ENCODE measurements at places on chromosomes 13 and 19. TPM values are rescaled to one million over a fixed set of nuclear protein-coding genes. Genes with fewer than 3 reads are reported as not detected.

LCP1 gene
- total RNA-seq: 0.14 TPM

LRCH1 gene
- total RNA-seq: 8.2 TPM

SHANK1 gene
- 0.15 TPM for total RNA-seq

ERCC1 gene
- 164 TPM for total RNA-seq

CYP2F1 gene
- not detected for total RNA-seq

ALDH16A1 gene
- 22.9 TPM for total RNA-seq

ZC3H13 gene
- 15.9 TPM for total RNA-seq

NLRP5 gene
- not detected for total RNA-seq

ARRDC5 gene
- total RNA-seq: not detected

PDE4C gene
- total RNA-seq: 0.15 TPM

CERS4 gene
- total RNA-seq: 2.5 TPM

RAB3D gene
- total RNA-seq: 3.9 TPM

TTC9B gene
- 1.1 TPM for total RNA-seq

CDX2 gene
- total RNA-seq: 1.0 TPM

RASAL3 gene
- total RNA-seq: not detected

CGB3 gene
- not detected for total RNA-seq

ZNF835 gene
- not detected for total RNA-seq

LILRA2 gene
- not detected for total RNA-seq

FFAR3 gene
- total RNA-seq: not detected

PALM3 gene
- 2.2 TPM for total RNA-seq

METTL21C gene
- total RNA-seq: not detected

ZNF160 gene
- total RNA-seq: 8.8 TPM

GJB2 gene
- total RNA-seq: 0.68 TPM

CYP4F11 gene
- total RNA-seq: 5.5 TPM

ATXN8OS gene
- not detected for total RNA-seq

TMEM150B gene
- total RNA-seq: not detected

ZNF616 gene
- 1.2 TPM for total RNA-seq

NXNL1 gene
- not detected for total RNA-seq

KIR3DL1 gene
- total RNA-seq: not detected

PEG3 gene
- not detected for total RNA-seq

IRGC gene
- not detected for total RNA-seq

TRIM28 gene
- total RNA-seq: 788 TPM

PDCD5 gene
- total RNA-seq: 439 TPM

AMH gene
- 19.8 TPM for total RNA-seq

THAP8 gene
- 7.2 TPM for total RNA-seq

ADGRE2 gene
- total RNA-seq: 0.56 TPM

ZNF667 gene
- total RNA-seq: not detected

GJB6 gene
- 0.06 TPM for total RNA-seq

SIGLEC14 gene
- total RNA-seq: 0.12 TPM

Data from A549 treated with CORT108297 at 1 μM for 4 hours (cell line).